ENCODE measurements at places on chromosomes 3 and 15.

DNA sequence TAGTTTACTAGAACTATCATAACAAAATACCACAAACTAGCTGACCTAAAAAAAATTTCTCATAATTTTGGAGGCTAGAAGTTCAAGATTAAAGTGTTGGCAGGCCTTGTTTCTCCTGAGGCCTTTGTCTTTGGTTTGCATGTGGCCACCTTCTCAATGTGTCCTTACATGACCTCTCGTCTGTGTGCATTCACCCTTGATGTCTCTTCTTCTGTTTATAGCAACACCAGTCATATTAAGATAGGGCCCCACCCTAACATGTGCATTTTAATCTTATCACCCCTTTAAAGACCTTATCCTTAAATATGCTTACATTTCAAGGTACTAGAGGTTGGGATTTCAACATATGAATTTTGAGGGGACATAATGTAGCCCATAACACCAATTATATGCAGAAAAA is 177.0 kb downstream of the ZBBX start:
- DNase-seq: peak; percentile 11

- DNase-seq: peak; percentile 61
Observed at GRCh38 chr3:155701882-155702465, 42.9 kb downstream of the PLCH1 start.

DNA sequence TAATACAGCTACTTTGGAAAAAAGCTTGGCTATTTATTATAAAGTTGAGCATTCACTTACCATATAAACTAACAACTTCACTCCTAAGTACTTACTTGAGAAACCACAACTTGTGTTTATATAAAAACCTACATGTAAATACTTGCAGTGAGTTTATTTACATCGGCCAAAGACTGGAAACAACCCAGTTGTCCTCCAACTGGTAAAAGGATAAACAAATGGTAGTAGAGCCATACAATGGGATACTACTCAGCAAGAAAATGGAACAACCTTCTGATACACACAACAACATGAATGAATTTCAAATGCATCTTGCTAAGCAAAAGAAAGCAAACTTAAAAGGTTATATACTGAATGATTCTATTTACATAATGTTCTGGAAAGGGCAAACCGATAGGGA is 63.7 kb downstream of the SLC7A14 start:
- peak; percentile 57 for DNase-seq

DNA sequence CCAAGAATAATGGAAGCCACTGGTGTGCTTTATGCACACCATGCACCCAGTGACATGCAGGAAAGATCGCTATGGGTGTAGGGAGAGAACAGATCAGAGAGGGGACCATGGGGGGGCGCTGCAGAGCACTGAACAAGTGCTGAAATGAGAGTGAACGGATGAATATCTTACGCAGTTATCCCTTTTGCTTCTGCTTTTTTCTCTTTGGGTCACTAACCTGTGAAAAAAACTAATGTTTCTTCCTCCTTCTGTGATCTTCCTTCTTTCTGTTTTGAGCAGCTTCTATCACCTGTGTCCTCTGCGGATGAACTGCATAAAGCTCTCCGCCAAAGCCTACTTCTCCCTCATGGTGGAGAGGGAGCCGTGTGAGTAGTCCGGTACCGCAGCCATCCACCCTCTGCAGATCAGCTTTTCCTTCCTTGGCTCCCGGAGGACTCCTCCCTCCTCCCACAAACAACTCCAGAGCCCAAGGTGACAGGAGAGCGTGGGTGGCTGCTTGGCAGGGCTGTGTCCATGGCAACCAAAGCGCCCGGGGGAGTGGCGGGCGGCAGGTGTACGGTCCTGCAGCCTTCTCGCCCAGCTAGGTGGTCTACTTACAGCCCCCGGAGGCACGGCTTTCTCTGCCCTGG is 106.2 kb downstream of the DGKG start:
- DNase-seq: no peak

- DNase-seq: peak; percentile 61
Observed at GRCh38 chr3:69082805-69083204, 1.9 kb upstream of the ARL6IP5 start.

DNA sequence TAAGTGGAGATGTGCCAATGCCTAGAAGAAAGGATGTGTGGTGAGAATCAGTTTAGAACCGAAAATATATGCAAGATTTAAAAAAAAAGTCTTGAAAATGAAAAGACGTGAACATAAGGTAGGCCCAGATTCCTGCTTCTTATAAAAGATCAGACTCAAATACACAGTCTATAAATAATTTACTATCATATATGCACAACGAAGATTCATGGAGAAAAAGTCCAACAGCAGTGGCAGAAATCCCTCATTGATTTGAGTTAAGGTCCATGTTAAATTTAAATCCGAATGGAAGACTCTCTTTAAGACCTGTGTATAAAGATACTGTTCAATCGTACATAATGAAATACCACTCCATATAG is 227.2 kb downstream of the OCA2 start:
- DNase-seq: no peak

DNA sequence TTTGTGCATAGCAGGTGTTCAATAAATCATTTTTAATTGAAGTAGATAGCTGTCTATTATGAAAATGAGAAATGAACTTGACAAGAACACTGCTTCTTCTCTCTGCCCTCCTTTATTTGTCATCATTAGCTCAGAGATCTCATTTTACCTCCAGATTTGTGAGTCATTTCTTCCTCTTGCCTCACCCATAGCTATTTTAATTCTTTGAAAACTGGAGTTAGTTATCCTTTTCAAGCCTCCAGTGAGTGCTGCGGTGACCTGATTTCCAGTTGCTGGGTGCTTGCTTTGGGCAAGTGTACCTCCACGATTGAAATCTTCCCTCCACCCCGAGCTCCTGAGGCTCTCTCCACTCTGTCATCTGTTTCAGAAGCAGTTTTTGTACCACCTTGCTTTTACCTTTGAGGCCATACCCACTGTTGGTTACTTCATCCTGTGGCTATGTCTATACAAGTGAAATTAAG is 114.6 kb downstream of the NFKBIZ start:
- DNase-seq: peak; percentile 82

DNA sequence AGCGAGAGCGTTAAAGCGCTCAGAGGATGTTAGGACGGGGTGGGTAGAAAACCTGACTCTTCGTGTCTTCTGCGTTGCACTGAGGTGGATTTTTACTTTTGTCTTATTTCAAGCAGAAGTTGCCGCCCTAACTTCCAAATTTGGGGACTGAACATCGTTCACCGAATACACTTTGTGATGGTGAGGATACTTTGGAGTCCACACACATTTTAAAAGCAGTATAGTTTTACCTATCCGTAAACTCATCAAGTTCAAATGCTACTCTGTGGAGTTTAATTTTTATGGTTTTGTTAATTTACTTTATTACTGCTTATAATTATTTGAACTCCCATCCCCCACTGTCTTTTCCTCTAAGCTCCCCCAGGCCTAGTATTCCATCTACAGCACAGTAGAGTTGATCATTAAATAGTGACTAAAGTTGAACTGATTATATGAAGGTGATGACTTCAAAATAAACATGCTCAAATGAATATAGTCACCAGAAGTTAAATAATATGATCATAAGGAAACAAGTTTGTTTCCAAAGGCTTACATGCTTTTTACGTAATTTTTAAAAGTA is 617 bp upstream of the EOGT start:
- no peak for DNase-seq

DNA sequence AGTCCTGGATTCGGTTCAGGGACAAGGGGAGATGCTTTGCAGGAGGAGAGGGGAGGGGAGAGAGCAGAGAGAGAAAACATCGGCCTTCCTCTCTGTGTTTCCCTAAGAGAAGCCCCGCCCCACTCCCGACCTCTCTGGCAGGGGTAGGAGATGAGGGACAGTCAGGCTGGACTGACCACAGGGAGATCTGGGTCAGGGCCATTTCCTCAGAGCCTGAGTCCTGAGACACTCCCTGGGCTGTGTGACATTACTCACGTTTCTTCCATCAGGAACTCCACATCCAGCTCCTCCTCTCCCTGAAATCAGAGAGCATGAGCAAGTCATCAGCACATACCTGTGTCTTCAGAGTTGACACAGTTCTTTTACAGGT is 9.1 kb downstream of the PLA2G4D start:
- DNase-seq: peak; percentile 90

DNA sequence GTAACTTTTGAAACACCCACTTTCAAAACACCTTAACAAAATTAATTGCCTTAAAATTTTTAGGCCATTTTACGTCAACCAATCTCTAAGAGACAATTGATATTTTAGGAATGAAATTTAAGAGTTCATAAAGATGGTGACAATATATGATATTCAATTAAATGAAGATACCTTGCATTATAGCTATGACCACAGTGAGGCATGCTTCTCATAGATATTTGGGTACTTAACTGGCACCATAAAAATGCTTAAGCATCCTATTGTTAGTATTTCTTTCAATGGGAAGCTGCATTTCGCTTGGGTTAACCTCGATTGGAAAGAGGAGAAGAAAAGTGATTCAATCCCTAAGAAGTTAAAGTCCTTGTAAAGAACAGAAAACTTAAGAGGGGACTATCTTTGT is 209.0 kb downstream of the GAP43 start:
- DNase-seq: no peak

- DNase-seq: no peak
Observed at GRCh38 chr15:69342460-69343076, 43.9 kb downstream of the PAQR5 start.

DNA sequence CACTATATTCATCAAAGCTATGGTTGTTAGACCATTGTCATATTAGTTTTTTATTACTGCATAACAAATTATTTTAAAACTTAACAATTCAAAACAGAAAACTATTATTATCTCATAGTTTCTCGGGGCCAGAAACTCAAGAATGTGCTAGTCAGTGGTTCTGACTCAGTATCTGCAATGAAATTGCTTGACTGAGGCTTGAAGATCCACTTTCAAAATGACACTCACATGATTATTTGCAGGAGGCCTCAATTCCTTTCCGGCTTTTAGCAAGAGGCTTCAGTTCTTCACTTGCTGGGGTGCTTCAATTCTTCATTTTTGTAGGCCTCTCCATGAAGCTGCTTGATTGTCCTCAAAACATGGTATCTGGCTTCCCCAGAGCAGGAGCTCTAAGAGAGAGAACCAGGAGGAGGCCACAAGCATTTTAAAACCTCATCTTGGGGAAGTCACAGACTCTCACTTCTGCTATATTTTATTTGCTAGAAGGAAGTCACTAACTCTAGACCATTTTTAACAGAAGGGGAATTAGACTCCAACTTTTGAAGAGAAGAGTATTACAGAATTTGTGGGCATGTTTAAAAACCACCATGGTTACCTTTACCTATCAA is 383.7 kb downstream of the MFSD1 start:
- DNase-seq: no peak

DNA sequence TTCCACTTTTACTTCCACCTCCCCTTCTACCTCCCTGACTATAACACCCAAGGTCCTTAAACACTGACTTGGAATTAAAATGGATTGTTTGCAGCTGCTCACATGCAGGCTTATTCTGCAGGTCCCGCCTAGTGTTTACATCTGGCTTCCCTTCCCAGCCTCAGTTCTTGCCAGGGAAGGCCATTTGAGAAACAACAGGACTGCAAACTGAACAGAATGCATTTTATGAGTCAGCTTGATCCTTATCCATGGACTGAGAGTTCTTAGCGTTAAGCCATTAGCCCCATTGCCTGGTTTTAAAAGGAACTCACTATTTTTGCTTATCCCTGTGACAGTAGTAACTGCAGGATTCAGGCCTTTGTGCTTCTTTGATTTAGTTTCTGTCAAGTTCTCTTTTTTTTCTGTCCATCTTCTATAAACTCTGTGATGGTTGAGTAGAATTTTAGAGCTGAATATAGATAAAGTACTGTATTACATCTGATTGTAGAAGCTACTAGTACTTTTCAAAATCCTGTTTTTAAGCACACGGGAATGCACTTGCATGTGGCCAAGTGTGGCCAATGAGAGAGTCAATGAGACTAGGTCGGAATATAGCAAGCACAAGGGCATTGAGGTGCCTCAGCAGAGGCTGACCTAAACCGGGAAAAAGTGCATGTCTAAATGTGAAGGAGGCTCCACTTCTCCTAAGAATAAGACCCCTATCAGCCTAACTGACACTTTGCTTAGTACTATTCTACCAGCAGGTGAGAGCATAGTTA is 106.4 kb downstream of the TUSC7 start:
- DNase-seq: no peak

DNA sequence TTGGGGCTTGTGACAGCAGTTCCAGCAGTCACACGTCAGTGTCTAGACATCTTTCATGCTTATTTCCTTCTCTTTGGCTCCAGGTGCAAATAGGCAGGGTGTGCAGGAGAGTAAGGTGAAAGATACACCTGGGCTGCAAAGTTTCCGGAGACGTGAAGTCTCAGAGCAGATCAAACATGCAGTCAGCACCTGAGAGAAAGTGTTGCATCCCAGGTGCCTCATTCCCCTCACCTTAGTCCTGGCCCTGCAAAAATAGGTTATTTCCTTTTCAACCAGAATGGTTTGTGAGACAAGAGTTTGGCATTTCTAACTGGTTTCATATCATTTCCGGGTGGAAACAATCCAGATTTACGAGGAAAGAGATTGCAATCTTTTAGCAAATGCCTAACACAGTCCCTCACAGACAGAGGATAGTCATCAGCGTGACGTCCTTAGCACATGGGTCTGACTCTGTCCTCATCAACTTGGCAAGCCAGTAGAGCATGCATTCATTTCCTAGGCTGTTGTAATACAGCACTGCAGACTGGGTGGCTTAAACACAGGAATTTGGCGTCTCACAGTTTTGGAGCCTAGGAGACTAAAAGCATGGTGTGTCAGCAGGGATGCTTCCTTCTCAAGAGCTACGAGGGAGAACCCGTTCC is 58.2 kb upstream of the ARRDC4 start:
- peak; percentile 79 for DNase-seq
